ENCODE measurements at places on chromosomes 3 and 15.
A peak's percentile ranks its signal among the peaks of the same experiment; 100 is the strongest.

DNA sequence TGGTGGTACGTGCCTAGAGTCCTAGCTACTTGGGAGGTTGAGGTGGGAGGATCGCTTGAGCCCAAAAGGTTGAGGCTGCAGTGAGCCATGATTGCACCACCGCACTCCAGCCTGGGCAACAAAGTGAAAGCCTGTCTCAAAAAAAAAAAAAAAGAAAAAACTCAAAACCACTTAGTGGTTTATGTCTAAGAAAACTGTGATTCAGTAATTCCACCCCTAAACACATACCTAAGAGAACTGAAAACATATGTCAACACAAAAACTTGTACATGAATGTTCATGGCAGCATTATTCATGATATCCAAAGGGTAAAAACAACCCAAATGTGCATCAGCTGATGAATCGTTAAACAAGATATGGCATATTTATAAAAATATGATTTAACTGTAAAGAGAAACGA lies 14.3 kb downstream of the SPG21 start:
- no peak for DNase-seq

GRCh38 chr15:42152196-42152920 lies 4.1 kb downstream of the PLA2G4F start:
- no peak for DNase-seq

DNA sequence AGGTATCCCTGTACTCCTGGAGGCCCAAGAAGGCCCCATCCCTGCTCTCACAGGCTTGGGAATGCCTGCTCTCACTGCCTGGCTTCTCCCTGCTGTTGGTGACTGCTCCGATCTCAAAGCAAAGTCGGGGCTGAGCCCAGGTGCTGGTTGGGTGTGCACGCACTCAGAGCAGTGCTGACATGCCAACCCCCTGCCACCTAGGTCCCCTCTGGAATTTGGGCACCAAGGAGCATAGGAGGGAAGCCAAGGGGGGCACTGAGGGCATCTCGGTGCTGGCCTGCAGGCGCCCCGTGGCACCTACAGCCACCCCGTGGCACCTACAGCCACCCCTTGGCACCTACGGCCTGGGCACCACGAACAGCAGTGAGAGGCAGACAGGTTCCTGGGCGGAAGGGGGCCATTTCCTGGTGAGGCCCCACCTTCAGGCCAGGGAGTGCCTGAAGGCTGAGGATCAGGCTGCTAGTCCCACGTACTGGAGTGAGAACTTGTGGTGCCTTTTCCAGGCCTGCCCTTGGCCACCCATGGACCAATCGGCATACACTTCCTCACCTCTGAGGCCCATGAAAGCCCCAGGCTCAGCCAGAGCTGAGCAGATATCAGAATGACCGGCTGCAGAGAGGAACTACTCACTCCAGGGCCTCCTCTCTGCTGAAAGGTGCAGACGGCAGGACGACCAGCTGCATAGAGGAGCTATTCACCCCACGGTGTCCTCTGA lies 15.6 kb upstream of the HTR3E start:
- DNase-seq = no peak

GRCh38 chr3:37032961-37033360 lies 39.6 kb downstream of the MLH1 start:
- DNase-seq = peak; percentile 52

DNA sequence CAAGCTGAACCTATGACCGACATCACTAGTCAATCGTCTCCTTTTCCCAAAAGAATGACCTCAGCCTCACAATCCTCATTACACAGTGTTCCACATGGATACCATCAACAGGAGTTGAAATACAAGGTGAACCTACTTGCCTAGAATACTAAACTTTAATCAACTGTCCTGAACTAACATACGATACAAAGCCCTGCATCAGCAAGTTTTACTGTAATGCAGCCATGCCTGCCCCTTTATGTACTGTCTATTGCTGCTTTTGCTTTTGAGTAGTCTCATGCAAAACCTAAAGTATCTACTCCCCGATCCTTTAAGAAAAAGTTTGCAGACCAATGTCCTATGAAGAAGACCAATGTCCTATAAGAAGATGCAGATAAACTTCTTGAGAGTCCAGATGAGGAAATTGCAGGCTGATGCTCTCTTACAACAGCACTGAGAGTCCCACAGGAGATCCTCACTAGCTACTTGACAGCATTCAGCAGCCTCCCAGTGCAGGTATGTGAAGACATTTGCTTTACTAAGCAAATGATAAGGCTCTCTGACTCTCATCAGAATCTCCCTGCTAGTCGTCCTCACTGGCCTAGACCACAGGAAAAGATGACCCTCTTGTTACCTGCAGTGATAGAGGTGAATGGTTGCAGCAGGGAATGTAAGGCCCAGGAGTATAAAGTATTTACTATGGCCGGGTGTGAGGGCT lies 23.6 kb downstream of the SUCLG2 start:
- DNase-seq = no peak

GRCh38 chr3:126612479-126613205 lies 42.3 kb downstream of the TXNRD3 start:
- no peak for DNase-seq

- no peak for DNase-seq
Measured at GRCh38 chr3:117611211-117611610, 901.6 kb downstream of the TUSC7 start.

- no peak for DNase-seq
Measured at GRCh38 chr3:197375001-197375441, 76.6 kb upstream of the DLG1 start.

- DNase-seq = no peak
Measured at GRCh38 chr3:58025837-58026569, 17.8 kb downstream of the FLNB start.

DNA sequence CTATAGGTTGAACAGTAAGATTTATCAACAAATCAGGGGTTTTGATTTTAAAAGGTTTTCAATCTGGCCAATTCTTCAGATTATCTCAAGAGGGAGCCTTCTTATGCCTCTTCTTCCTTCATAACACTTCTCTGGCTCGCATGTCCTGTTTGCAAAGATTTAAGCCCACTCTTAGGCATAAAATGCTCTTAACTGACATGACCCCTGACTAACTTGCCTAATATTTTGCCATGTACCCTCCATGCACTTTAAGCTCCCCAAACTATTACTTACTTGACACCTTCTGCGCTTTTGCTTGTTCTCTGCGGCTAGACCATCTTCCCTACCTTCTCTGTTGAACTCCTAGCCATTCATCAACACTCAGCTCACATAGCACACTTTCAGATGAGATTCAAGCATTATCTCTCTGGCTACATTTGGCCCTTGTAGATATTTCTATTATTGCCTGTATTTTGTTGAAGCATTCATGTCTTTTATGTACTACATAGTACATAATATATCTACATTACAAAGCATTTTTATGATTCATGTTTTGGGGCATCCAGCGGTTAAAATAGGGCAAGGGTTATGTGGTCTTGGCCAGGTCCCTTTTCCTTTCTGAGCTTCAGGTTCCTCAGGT lies 1.0 kb upstream of the ARIH1 start:
- DNase-seq = no peak

GRCh38 chr15:74180881-74181602 lies 7.5 kb downstream of the ISLR start:
- DNase-seq = no peak

- no peak for DNase-seq
Measured at GRCh38 chr15:53535886-53536285, 223.6 kb downstream of the WDR72 start.

GRCh38 chr15:57152666-57153539 lies 223.4 kb upstream of the CGNL1 start:
- DNase-seq = no peak

- DNase-seq = no peak
Measured at GRCh38 chr15:98241032-98241554, 280.6 kb downstream of the ARRDC4 start.

DNA sequence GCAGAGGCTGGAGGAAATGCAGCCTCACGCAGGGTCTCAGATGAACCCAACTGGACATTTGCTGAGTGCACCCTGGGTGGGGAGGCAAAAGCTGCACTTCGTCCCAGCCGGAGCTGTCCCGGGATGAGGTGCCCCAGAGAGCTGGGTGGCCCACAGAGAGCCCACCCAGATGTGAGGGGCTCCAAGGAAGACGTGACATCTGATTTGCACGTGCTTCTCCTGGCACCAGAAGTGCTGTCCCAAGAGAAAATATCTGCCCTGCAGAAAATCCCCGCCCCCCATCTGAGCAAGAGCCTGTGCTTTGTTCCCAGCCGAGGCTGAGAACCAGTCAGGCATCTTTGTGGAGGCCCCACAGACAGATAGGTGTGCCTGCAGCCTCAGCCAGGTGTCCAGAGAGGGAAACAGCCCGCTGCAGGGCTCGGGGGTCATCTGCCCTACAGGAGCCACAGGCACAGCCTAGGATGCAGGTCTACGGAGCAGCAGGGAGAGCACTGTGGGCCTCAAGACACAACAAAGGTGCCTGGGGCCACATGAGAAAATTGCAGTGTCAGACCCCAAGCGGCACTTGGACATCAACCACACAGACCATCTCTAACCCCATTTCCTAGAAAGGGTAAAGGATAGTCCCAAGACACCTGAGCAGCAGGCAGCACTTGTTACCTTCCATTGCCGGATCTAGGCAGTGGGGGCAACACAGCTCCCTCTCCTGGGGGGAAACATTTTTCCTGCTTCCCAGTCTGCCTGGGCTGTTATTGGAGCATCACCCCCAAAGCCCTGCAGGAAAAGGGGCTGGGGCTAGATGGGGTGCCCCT lies 5.8 kb downstream of the TMIE start:
- no peak for DNase-seq

- DNase-seq = no peak
Measured at GRCh38 chr3:195773956-195774537, 37.7 kb downstream of the MUC4 start.

DNA sequence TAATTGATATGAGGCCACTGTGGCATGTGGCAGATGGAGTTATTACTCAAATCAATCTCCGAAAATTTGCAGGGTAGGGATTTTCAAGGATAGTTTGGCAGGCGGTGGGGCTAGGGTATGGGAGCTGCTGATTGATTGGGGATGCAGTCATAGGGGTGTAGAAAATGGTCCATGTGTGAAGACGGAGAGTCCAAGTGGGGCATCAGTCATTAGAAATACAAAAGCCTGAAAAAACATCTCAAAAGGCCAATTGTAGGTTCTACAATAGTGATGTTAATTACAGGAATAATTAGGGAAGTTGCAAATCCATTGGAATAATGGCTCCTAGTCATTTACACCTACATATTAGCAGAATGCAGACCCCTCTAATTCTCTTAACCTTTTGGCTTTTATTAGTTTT lies 4.9 kb downstream of the LEKR1 start:
- DNase-seq = no peak

DNA sequence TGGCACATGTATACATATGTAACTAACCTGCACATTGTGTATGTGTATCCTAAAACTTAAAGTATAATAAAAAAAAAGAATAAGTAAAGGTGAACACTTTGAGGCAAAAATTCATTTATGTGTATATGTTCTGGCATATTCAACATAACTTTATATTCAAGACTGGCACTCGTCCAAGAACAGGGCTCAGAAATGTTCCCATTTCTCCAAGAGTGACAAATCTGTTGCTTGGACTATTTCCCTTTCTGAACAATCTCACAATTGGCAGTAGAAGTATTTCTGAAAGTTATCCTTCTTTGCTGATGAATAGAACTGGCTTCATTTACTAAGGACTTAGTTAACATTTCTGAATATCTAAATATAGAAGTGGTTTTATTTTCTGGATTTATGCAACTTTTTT lies 212.8 kb downstream of the ADAMTSL3 start:
- DNase-seq = no peak

DNA sequence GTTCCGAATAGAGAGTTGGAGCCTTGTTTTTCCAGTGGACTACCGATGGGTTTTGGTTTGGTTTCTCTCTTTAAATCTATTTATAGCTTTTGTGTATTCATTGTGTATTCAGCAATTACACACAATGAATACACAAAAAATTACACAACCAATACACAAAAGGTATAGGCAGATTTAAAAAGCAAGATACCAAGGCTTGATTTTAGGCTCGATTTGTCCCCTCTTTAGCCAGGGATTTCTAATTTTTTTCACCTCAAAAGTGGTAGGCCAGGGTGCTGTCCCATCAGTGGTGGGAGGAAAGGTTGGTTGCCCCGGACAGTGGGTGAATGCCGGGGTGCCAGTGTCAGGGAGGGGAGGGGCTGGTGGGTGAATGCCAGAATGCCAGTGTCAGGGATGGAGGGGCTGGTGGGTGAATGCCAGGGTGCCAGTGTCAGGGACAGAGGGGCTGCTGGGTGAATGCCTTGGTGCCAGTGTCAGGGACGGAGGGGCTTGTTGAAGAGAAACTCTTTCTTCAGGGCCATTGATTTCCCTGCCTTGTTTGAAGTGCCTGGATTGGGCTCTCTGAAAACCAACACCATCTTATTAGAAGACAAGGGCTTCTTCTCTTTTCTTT lies 186.2 kb downstream of the GOLGA6L6 start:
- DNase-seq = peak; percentile 22

GRCh38 chr3:81393251-81393650 lies 368.2 kb downstream of the GBE1 start:
- DNase-seq = no peak

DNA sequence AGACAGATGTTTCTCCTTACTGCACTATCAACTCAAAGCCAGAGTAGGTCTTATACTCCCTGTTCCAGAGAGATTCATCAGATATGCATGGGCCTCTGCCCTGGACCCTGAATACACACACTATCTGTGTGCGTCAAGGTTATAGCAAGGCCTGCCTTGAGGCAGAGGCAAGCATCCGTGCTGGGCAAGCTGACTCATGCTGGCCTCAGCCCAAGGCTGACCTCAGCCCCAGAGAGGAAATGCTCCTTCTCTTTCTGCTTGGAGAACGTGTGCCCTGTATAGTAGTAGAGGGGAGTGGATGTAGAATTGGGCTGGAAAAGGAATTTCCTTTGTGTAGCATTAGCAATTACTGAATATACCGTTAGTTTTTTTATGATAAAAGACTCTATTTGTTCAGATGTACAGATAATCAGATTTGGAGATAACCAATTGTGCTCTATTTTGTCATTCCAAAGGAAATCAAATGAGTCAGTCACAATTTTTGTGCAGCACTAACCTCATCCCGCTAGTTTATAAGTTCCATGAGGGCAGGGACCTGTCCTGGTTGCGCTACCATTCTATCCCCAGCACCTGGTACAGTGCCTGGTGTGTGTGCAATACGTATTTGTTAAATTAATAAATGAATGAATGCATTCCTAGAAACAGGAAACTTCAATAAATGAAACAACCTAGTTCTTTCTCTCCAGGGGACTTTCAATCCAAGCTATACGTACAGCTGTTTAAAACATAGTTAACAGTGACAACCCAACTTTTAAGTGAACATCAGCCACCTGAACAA lies 13.3 kb upstream of the PAQR9 start:
- peak; percentile 93 for DNase-seq

- no peak for DNase-seq
Measured at GRCh38 chr3:162892921-162893793, 1396.5 kb downstream of the OTOL1 start.

- no peak for DNase-seq
Measured at GRCh38 chr3:161066930-161067329, 38.2 kb downstream of the B3GALNT1 start.

All from left cardiac atrium (tissue), 4 donors.